ENCODE measurements at places on chromosomes 3 and 15.

DNA sequence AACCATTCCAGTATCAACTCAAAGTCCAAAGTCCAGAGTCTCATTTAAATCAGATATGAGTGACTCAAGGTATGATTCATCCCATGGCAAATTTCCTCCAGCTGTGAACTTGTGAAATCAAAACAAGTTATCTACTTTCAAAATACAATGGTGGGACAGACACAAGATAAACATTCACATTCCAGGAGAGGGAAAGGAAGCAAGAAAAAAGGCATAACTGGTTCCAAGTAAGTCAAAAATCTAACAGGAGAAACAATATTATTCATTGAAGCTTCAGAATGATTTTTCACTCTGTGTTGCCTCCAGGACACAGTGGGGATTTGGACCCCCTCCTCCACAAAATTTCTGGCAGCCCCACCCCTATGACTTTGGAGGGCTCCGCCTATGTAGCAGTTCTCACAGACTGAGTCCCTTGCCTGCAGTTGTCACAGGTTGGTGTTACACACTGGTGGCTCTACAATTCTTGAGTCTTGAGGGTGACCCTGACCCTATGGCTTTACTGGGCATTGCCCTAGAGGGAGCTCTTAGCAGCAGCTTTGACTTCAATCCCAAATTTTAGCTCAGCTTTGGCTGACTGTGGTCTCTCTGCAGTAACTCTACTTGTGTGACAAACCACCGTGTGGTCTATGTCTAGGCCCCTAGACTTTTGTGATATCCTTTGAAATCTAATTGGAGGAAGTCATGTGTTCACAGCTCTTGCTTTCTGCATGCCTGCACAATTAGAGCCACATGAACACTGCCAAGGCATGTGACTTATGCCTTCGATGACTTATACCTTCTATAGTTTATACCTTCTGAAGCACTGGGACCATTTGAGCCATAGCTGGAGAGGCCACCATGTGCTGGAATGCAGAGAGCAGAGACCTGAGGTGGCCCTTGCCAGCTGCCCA, 644.2 kb downstream of the GRM7 start:
- no peak for DNase-seq

DNA sequence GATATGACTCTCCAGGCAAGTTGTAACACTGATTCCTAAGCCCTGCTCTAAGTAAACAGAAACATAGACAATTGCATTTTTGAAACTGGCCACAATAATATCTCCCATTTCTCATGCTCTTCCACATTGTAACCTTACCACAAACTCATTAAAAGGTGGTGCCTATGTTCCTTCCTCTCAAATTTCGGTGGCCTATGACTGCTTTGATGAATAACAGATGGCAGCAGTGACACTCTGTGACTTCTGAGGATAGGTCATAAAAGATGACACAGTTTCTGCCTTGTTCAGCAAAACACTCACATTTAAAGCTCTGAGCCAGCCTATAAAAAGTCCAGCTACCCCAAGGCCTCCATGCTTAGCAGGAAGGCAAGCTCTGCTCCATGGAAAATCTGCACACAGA, 195.2 kb downstream of the EFHB start:
- no peak for DNase-seq

GRCh38 chr3:128076483-128077201, 24.4 kb downstream of the SEC61A1 start:
- peak; percentile 23 for DNase-seq

GRCh38 chr3:45497963-45498362, 96.6 kb upstream of the LIMD1 start:
- no peak for DNase-seq

- DNase-seq = no peak
Measured at GRCh38 chr15:98809273-98809672, 160.9 kb downstream of the IGF1R start.

- DNase-seq = no peak
Measured at GRCh38 chr3:159837725-159838124, 150.9 kb upstream of the IL12A start.

DNA sequence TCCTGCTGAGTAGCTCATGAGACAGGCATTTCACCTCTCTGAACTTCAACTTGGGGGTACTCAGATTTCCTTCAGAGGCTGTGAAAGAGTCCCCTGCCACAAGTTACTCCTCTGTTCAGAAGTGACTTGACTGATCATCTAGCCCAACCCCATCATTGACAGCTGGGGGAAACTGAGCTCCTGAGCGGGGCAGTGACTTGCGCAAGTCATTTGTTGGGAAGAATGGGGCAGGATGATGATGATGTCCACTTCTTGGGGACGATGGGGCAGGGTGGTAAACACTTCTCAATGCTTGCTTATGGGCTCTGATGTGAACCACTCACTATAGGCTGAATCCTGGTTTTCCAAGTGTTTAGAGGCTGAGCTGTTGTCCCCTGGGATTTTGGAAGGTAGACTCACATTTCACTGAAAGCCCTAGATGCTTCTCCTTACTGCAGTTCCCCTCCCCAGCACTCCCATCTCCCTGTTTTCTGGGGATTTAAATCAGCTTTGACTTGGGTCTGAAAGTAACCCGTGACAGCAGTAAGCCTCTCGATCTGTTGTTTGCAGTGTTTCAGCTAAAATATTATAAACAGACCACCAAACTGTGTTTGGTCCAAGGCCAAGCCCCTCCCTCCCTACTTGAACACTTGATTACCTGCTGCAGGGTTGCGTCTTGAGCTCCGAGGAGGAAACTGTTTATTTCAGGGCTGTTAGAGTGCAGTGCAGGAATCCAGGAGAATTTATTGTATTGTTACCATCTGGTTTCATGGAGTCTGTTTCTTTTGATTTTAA, 25.1 kb downstream of the SMAD3 start:
- DNase-seq = no peak

- no peak for DNase-seq
Measured at GRCh38 chr15:27328186-27328585, 357.2 kb downstream of the GABRG3 start.

GRCh38 chr3:184156522-184156955, 1.4 kb downstream of the DVL3 start:
- peak; percentile 83 for DNase-seq

DNA sequence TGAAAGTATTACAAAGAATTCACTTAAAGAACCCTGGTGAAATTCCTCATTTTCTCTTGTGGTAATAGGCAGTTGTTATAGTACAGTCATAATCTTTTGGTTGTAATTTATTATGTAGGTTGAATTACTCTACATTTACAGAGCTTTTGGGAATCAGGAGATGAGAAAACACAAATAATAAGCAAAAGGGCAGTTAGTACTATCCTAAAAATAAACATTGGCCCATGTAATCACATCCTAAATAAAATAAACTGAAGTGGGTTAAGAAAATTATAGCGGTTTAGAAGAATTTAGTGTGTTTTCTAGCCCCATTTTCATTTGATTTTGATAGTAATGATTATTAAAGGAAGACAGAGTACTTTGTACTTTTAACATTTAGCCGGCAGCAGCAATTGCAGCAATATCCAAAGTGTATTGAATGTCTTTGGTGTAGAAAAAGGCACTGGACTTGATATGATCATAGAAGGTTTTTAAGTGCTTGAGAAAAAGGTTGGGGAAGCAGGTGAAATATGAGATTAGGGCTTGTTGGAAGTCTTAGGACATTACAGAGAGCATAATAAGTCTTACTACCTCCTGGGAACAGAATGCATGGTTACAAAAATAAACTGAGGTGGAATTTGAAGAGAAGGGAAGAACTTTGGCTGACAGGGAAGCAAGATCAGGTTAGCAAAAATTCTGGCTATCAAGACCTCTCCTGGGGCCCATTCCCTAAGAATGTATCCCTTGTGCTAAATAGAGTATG, 79.9 kb downstream of the MBNL1 start:
- peak; percentile 11 for DNase-seq

DNA sequence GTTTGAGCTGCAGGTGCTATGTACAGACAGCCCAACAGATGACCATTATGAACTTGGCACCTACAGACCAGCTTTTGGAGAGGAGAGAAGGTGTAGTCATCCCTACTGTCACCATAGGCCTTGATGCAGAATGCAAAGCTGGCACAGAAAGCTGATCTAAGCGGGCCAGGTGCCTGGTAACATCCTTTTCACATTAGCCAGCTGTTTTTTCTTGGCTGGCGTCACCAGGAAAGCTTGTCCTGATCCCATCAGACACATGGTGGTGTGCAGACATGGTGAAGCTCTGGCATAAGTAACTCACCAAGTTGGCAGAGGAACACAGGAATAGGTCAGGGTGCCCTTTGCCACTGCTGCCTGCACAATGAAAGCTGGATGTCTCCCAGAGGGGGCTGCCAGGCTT, 97.2 kb upstream of the MB21D2 start:
- DNase-seq = no peak

GRCh38 chr3:37136067-37136466, 38.3 kb downstream of the LRRFIP2 start:
- no peak for DNase-seq

DNA sequence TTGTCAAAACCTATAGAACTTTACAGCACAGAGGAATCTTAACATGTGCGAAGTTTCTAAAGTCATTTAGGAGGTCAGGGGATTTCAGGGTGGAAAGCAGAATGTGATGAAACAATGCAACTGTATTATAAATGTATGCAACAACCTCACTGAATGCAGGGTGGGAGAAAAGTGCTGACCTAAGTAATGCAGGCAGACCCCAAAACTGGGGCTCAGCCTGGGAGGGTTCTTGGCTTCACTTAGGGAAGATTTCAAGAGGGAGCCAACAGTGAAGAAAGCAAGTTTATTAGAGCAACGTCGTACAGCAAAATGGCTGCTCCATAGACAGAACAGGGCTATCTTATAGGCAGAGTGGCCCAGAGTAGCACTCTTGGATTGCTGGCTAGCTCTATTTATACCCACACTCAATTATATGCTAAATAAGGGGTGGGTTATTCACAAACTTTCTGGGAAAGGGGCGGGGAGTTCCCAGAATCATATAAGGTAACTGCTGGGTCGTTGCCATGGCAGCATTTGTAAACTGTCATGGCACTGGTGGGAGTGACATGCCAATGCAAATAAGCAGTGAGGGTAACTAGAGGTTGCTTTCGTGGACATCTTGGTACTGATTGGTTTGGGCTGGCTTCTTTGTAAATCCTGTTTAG, 14.2 kb upstream of the CAND2 start:
- no peak for DNase-seq

DNA sequence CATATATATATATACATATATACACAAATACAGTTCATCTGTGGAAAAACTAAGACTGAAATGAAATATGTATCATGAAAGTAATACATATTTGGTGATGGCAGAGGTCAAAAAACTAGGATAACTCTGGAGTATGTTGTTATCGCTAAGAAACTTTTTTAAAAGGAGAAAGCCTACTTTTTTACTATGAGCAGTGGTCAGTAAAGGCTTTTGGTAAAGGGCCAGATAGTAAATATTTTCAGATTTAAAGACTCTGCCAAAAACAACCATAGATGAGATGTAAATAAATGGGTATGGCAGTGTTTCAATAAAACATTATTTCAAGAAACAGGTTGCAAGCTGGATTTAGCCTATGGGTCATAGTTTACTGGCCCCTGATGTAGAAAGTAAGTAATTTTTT, 93.8 kb upstream of the TGFBR2 start:
- no peak for DNase-seq

GRCh38 chr3:134839990-134840389, 44.9 kb downstream of the EPHB1 start:
- no peak for DNase-seq

DNA sequence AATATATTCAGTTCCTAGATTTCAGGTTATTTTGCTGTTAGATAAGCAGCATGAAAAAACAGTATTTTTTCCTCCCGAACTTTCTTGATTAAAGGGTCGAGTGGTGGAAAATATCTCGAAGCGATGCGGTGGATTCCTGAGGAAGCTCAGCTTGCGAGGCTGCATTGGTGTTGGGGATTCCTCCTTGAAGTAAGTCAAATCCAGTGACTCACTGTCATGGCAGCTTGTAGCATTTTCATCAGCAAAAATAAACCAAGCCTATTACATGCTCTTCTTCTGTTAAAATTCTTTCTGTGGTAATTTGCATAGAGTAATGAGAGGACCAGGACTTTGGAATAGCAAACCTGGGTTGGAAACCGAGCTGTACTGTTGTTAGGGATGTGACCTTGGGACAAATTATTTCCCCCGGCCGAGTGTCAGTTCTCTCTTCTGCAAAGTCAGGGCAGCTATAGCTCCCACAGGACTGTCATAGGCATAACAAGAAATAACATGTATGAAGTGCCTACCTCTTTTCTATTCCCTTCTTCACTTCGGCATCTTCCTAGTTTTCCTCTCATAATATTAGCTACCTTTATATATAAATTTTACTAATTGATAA, 75.6 kb downstream of the UBP1 start:
- no peak for DNase-seq

GRCh38 chr3:194686816-194687637, 1.3 kb downstream of the FAM43A start:
- DNase-seq = peak; percentile 55

- DNase-seq = no peak
Measured at GRCh38 chr15:96374499-96374898, 44.0 kb downstream of the NR2F2 start.

- DNase-seq = no peak
Measured at GRCh38 chr3:121871430-121871829, 22.8 kb upstream of the SLC15A2 start.

DNA sequence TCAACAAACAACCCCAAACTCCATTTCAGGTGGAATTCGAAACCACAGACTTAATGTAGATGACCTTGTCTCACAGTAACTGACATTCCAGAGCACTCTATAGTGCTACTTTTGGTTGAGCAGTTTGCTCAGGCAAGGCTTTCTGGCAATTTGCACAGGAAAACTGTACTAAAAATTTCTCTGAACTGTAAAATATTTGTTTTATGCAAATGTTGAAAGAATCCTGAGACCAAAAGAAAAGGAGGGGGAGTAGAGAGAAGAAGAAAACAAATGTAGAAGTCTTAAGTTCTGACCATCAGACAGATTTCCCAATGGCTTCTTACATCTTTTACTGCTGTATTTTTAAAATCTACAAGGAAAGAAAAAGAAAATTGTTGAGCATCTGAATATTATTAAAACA, 53.5 kb downstream of the DTWD1 start:
- DNase-seq = peak; percentile 5

- no peak for DNase-seq
Measured at GRCh38 chr3:119786409-119786808, 4.5 kb downstream of the NR1I2 start.

GRCh38 chr3:186985661-186986364, 55.5 kb downstream of the ST6GAL1 start:
- no peak for DNase-seq

DNA sequence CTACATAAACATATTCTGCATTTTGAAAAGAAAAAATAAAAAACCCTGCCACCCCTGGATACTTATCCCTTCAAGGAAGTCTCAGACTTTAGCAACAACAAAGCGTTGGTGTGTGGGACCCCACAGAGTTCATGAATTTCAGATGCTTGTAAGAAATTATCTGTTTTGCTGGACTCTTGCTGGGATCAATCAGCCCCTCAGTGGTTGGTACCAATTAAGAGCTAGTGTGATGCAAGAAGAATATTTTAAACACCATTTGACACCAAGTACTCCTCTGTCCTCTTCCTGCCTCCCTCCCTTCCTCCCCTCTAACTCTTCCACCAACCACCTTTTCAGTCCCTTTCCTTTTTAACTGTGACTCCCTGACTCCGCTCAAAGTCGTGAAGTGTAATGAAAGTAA, 51.5 kb downstream of the SST start:
- DNase-seq = no peak

All from muscle of arm (tissue), 14 donors.